Left kidney (tissue), 8 donors: ENCODE measurements at places on chromosomes 3 and 15.

DNA sequence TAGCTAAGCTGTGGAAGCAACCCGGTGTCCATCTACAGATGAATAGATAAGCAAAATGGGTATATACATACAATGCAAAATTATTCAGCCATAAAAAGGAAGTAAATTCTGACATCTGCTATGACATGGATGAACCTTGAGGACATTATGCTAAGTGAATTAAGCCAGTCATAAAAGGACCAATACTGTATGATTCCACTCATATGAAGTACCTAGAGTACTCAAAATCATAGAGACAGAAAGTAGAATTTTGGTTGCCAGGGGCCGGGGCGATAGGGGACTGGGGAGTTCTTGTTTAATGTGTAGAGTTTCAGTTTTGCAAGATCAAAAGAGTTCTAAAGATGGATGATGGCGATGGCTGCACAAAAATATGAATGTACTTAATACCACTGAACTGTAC is 10.3 kb downstream of the EID1 start:
- DNase-seq: no peak

- DNase-seq: no peak
Observed at GRCh38 chr3:171842864-171843518, at the start of gene TMEM212. Gene TMEM212 (plus strand): TSS chr3:171843349. CDS start chr3:171843384, 35 bp downstream.

GRCh38 chr15:74988007-74988800 is 7.2 kb upstream of the SCAMP5 start:
- DNase-seq: no peak

- no peak for DNase-seq
Observed at GRCh38 chr15:43792761-43793476, 799 bp downstream of the SERF2 start.

DNA sequence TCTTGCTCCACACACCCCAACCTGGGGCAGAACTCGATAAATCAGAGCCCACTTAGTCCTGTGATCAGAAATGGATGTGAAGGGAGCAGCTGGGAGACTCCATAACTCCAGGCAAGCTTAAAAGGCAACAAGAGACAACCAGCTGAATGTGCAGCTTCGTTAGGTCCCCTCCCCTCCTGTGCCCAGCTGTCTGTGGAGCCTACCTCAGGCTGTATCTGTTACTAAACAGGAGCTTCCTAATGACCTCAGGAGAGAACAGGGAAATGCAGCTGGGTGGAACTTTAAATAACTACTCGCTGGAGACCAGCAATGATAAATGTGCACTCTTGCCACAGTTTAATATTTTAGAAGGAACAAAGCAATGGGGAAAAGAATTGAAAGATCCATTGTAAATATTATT is 25.9 kb downstream of the SLC9A9 start:
- DNase-seq: no peak

- no peak for DNase-seq
Observed at GRCh38 chr3:121667333-121667732, 6.6 kb upstream of the HCLS1 start.

- DNase-seq: no peak
Observed at GRCh38 chr3:171813897-171814460, 3.7 kb upstream of the PLD1 start.

- DNase-seq: no peak
Observed at GRCh38 chr15:62474771-62475124, 309.7 kb upstream of the C2CD4B start.
